Cardiac fibroblast (primary cell): ENCODE measurements at places on chromosomes 2 and 18.

GRCh38 chr18:63245600-63245999 lies 74.0 kb downstream of the BCL2 start:
- no peak for DNase-seq

DNA sequence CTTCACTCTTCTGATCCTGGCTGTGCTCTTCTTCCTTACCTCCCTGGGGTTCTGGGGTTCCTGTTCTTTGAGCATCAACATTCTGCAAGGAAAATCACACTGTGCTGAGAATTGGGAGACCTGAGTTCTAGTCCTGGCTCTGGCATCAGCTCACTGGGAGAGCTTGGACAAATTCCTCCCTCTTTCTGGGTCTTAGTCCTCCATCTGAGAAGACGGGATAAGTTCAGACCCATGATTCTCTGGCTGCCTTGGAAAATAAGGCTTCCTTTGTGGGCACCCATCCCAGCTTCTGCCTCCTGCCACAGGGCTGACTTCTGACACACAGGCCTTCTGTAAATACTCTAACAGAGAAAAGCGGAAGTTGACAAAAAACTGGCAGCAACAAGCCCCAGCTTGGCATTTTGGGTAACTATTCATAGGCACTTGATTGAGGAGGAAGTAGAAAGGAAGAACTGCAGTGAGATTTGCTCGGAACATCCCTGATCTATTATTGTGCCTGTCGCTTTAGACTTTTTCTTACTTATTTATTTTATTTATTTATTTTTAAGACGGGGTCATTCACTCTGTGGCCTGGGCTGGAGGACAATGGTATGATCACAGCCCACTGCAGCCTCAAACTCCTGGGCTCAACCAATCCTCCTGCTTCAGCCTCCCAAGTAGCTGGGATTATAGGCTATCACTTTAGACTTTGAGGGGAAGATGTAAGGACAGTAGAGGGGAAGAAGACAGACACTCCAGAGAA lies 7.9 kb downstream of the PCBP1 start:
- peak; percentile 80 for DNase-seq

DNA sequence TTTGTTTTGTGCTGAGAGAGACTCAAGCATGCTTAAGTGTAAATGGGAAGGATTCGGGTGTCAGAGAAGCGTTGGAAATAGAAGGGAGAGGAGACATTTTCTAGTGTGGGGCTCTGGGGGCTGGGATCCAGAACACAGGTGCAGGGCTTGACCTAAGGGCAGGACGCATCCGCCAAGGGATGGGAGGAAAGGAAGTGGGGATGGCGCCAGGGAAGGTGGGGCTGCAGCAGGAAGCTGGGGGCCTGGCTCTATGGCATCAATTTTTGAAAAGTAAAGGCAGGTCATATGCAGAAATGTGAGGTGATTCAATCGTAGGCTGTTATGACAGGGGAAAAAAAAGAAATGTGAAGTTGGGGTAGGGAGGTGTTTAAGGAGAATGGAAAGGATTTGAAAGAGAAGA lies 143.2 kb upstream of the SERTAD2 start:
- no peak for DNase-seq

GRCh38 chr18:79819064-79819967 lies 21.6 kb downstream of the KCNG2 start:
- DNase-seq, result peak; percentile 5

DNA sequence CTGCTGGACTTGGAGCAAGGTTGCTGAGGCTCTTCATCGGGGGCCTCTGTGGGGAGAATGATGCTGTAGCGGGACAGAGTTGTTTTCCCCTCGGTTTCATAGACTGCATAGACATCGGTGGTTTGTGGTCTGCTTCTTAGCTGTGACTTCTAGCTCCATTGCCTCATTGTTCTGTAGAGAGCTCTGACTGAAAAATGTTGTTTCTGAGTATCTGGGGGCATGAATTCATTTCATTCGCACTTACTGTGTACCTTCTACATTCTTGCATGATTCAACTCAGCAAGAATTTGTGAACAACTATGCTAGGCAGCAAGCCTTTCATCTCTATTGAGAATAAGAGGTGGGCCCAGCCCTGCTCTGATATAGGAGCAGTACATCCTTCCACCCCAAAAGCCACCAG lies 406.8 kb downstream of the NBAS start:
- no peak for DNase-seq

DNA sequence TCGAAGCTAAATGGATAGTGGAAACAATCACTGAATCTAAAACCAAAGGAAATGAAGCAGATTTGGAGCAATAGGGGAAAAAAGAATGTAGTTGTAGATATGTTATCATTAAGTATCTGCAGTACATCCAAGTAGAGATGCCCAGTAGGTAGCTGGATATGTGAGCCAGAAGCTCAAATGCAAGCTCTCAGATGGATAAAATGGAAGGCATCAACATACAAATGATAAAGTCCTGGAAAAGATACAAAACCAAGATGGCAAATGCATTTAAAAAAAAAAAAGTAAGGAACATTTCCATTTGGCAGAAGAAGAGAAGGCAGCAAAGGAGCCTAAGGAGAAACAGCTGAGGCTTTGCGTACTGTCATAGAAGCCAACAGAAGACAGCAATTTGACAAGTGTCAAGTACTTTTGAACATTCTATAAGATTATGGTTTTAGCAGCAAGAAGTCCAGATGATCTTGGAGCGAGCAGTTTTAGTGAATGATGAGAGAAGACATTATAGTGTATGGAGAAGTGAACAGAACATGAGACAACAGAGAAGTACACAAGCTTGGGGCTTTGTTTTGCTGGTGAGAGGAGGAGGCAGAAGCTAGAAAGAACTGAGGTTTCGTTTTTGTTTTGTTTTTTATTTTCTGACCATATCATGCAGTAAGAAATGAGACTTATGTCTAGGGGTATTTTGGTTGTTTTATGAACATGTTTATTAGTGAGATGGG lies 18.3 kb downstream of the ROCK2 start:
- DNase-seq, result no peak

DNA sequence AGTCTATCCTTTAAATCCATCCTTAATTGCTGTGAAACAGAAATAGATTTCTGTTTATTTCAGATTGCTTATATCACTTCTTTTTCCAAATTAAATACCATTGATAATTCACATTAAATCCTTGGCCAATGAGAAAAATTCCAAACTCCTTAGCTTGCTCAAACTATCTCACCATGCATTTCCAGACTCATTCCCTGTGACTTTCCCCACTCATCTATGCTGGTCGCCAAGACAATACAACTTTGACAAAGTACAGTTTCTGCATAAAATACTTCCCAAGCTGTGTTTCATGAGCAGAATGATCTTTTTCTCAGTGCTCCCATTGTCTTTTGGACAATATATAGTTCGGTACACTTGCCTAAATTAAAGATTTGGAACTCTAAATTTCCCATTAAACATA lies 575.6 kb downstream of the CPS1 start:
- peak; percentile 32 for DNase-seq

DNA sequence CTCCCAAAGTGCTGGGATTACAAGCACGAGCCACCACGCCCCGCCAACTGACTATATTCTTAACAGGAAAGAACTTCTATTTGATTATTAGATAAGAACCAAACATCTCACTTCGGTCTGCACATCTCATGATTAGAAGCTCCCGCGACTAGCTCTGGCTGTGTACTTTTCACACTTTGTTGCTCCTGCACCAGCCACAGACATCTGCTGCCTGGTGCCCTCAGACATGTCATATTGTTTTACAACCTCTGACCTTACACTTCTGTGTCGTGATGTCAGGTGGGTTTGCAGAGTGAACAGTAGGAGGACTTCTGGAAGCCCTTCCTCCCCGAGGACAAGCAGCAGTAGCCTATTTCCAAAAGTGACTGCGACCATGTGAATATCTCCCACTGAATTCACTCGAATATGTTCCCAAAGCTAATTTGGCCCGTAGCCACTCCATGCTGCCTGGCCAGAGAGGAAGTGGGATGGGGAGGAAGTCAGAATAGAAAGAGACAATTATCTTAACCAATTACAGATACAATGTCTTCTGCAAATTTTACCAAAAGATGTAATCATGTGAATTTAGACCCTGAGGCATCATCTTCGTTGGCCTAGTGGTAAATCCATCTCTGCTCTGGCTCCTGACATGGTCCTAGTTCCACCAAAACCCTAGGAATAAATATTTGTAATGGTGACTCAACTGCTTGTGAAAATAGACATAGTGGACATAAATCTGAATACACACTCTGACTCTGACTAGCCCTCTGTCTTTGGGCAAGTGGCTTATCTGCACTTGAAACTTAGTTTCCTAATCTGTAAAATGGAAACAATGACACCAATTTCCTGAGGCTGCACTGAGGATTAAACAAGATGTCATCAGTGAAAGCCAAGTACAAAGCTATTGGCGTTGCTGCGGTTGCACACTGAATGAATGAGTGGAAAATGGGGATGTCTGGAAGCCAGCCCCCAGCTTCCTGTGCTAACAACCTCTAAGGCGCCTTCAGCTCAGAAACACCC lies 406.1 kb downstream of the LRATD1 start:
- no peak for DNase-seq

DNA sequence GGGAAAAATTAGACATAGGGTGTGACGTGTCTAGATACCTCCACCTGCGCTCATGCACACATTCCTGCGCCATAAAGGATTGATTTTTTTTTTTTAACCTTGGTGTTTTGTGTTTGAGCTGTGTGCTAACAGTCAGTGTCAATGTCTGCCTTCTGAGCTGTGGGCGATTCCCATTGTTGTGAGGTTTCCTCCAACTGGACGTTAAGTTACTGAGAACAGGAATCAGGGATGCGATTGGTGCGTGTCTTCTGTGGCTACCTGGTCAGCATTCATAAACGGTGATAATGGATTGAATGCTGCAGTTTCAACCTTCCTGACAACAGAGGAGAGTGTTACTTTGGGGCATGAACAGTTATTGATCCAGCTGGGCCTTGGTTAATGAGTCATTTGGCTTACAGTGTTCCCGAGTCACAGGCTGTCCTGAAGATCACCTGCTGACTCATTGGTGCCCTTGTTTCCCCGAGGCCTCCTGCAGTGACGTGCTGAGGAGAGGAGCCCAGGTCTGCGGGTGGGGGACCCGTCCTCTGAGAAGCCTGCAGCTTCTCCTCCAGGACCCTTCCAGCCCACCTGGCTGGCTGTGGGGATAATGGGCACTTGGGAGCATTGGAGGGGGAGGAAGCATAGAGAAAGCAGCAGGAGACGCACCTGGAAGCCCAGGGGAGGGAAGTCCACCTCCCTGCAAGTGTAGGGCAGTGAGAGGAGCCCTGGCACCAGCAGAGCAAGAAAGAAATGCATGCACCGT lies 25.8 kb upstream of the CABYR start:
- peak; percentile 57 for DNase-seq

GRCh38 chr2:233199870-233200269 lies 51.6 kb upstream of the ATG16L1 start:
- no peak for DNase-seq

GRCh38 chr2:164186591-164186990 lies 434.7 kb downstream of the GRB14 start:
- no peak for DNase-seq

GRCh38 chr18:51716277-51716676 lies 518.8 kb upstream of the MEX3C start:
- no peak for DNase-seq

DNA sequence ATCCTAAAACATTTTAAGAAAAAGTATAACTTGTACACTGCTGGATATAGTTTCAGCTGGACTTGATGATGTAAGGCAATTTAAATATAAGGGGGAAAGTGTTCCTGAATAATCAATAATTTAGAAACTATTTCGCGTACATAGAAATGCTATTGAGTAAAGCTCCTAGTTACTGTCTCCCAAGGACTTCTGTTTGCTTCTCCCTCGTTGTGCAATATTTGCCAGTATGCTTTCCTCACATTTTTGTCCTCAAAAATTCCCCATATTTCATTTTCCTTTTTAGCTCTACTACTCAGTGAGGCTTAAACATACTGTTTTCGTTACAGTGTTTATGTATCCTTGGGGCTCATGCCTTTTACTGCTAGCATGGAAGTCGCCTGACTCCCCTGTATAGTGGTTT lies 36.9 kb downstream of the ATP9B start:
- no peak for DNase-seq

GRCh38 chr2:147037048-147037447 lies 807.8 kb upstream of the ACVR2A start:
- no peak for DNase-seq

DNA sequence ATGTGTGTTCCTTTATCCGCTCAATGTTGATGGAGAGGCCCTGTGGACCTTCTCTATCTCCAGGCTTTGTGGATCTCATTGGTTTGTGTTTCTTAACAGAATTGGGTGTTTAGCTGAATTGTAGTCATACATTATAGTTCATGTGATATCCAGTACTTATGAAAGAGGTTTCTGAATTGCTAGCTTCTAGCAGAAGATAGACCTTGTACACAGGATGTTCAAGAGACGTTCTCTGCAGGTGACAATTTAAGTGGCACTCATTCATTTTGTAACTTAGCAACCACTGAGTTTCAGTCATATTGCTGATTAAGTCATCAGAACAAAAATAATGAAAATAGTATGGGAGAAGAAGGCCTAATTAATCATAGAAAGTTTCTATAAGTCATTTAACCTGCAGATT lies 279.2 kb downstream of the ALPK2 start:
- DNase-seq, result no peak
